Stimulated activated CD4-positive, alpha-beta T cell treated with anti-CD3 and anti-CD28 coated beads, Interleukin-2, amount 100 ng/mL, for 24 hours (primary cell): ENCODE measurements at places on chromosomes 7 and 10.

DNA sequence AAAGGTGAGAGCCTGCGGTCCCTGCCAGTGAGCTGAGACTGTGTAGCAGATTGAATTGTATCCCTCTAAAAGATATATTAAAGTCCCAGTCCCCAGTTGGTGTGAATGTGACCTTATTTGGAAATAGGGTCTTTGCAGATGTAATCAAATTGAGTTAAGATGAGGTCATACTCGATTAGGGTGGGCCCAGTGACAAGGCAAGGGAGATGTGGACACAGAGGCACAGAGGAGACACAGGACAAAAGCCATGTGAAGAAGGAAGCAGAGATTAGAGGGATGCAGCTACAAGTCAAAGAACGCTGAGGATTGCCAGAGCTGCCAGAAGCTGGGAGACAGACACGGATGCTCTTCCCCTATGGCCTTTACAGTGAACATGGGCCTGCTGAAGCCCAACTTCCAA, 104.3 kb downstream of the CLEC2L start:
- no peak for DNase-seq

DNA sequence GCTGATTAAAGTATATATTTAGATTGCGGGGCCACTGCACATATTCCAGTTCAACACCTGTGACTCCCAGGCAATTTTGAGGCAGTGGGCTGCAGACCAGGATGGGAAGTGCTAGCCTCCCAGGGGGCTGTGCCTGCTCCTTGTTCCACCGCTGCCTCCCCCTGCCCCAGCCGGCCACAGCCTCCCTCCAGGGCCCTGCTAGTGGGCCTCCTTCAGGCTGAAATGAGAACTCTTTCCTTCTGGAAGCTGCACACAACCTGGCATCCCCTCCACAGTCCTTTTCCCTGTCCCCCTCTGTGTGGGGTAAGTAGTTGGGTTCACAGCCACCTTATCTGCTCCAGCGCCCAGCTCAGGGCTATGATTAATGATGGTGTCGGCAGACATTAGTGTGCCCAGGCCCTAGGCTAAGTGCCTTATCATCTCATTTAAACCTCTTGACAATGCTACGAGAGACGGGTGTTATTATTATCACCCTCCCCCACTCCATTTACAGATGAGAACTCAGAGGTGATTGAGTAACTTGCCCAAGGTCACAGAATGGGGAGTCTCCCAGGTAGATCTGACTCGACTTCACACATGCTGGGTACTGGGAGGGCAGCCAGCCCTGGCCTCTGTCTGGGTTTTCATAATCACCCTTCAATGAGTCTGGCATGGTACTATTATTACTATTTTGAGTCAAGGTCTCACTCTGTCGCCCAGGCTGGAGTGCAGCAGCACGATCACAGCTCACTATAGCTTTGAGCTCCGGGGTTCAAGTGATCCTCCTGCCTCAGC, 10.8 kb upstream of the SFRP5 start:
- DNase-seq = no peak

DNA sequence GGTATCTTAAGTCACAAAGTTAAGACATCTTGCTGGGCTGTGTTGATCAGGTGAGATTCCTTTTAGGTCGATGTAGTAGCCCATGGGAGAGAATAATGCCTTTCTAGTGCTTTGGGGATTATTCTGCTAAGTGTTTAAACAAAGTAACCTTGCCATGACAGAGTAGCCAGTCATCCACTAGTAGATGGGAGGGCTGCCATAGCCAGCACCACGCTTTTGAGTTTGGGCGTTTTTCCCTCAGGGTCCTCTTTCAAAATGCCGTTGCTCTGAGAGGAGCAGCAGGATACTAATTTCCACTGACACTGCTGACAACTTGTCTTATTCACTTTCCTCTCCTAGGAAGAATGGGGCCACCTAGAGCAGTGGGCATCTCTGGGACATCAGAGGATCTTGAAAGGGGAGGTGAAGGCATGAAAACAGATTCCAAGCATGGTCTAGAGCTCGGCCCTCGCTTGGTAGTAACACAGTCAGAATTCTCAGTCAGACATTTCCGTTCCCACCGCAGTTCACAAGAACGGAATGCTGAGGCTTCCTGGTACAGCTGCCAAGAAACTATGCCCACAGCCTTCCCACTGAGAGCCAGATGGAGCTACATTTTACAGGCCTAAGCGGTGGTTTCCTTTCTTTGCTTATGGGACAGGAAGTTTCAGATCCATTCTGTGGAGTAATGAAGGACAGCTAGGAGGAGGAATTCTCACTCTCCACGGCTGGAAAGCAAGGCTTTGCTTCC, 15.3 kb upstream of the RSU1 start:
- no peak for DNase-seq

- no peak for DNase-seq
Observed at GRCh38 chr10:28180654-28181053, 122.2 kb downstream of the MPP7 start.

- DNase-seq = no peak
Observed at GRCh38 chr7:142598297-142598696, 151.0 kb upstream of the PRSS1 start.

GRCh38 chr10:70321897-70322890, 38.4 kb upstream of the NPFFR1 start:
- DNase-seq = no peak

- DNase-seq = no peak
Observed at GRCh38 chr7:1232623-1233332, at the start of gene UNCX. UNCX (plus strand) TSS chr7:1232872; CDS start chr7:1233018, 146 bp downstream.

DNA sequence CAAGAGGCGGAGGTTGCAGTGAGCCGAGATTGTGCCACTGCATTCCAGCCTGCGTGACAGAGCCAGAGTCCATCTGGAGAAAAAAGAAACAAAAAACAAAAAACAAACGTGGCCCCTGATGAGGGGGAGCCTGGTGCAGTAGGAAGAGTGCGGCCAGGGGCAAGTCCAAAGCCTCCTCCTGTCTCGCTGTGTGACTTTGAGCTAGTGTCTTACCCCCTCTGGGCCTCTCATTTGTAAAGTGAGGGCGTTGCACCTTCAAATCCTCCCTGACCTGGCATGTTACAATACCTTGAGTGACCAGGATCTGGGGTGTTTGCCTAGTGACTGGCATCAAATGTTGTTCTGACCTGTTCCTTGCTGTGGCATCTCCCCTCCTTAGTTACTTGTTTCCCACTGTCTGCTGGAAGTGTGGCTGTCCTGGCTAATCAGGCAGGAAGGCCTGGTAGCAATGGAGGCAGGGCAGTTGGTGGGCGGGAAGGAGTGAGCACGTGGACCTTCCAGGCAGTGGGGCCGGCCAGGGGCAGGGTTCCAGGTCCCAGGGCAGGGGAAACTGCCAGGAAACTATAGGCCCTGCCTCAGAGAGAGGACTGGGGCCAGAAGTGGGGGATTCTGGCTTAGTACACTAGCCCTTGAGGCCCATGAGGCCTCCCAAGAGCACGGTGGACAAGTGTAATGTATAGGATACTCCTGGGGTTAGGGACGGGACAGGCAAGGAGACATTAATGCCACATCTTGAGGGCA, 24.5 kb upstream of the GOLGA7B start:
- DNase-seq = no peak

- no peak for DNase-seq
Observed at GRCh38 chr7:33534833-33535232, 370.5 kb upstream of the BMPER start.

- DNase-seq = no peak
Observed at GRCh38 chr10:124612611-124613498, 131.3 kb downstream of the FAM53B start.

GRCh38 chr7:157853076-157853788, 516.4 kb downstream of the DNAJB6 start:
- no peak for DNase-seq

GRCh38 chr7:150780292-150780691, 19.9 kb downstream of the TMEM176B start:
- DNase-seq = no peak

GRCh38 chr10:122419016-122419415, 35.4 kb upstream of the ARMS2 start:
- no peak for DNase-seq

DNA sequence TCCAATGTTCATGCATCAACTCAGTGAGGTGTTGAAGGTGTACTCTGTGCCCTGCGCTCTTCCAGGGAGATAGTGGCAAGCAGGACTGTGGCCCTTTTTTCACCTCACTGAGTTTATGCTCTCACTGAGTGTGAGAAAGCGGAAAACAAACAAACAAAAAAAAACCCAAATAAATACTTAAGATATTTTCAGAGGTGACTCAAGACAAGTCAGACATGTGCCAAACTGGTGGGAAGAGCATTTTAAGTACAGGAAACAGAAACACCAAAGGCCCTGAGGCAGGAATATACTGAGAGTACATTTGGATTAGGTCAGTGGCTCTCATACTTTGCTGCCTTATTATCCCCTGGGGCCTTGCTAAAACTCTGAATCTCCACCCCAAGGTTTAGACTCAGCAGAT, 111.9 kb upstream of the IGFBP3 start:
- no peak for DNase-seq

- peak; percentile 26 for DNase-seq
Observed at GRCh38 chr7:69739190-69739589, 140.9 kb downstream of the AUTS2 start.

DNA sequence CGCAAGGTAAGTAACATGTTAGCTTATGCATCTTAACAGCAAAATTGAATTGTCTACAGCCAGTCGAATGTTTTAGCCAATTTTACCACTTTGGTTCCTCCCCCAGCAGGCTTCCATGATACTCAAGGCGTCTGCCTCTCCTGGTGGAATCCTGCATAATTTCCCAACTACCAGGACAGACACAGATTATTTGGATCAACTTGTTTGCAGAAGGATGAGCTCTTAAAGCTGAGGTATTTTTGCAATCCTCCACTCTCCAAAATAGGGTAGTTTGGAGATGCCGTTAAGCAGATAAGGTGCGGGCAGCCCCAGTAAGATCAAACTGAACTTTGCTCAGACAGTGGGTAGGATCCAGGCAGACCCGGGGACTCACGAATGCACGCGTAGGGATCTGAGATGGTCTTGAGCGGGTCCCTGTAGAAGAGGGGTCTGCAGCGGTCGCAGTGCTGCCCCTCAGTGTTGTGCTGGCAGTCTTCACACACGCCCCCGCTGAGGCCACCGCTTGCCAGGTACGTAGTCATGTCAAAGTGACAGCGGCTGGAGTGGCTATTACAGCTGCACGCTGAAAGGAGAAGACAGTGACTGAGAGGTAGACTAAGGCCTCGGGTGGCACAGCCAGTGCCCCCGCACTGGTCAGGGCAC, 27.4 kb downstream of the LAMB4 start:
- DNase-seq = no peak

GRCh38 chr10:116720668-116721546, 21.5 kb downstream of the HSPA12A start:
- DNase-seq = no peak

DNA sequence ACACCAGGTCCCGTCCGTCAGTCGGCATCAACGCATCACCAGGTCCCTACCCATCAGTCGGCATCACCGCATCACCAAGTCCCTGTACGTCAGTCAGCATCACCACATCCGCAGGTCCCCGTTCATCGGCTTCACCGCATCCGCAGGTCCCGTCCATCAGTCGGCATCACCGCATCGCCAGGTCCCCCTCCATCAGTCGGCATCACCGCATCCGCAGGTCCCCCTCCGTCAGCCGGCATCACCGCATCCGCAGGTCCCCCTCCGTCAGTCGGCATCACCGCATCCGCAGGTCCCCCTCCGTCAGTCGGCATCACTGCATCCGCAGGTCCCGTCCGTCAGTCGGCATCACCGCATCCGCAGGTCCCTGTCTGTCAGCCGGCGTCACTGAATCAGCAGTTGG, 55.1 kb downstream of the IGF2BP3 start:
- no peak for DNase-seq

GRCh38 chr10:4399556-4399955, 426.5 kb upstream of the AKR1E2 start:
- DNase-seq = no peak

DNA sequence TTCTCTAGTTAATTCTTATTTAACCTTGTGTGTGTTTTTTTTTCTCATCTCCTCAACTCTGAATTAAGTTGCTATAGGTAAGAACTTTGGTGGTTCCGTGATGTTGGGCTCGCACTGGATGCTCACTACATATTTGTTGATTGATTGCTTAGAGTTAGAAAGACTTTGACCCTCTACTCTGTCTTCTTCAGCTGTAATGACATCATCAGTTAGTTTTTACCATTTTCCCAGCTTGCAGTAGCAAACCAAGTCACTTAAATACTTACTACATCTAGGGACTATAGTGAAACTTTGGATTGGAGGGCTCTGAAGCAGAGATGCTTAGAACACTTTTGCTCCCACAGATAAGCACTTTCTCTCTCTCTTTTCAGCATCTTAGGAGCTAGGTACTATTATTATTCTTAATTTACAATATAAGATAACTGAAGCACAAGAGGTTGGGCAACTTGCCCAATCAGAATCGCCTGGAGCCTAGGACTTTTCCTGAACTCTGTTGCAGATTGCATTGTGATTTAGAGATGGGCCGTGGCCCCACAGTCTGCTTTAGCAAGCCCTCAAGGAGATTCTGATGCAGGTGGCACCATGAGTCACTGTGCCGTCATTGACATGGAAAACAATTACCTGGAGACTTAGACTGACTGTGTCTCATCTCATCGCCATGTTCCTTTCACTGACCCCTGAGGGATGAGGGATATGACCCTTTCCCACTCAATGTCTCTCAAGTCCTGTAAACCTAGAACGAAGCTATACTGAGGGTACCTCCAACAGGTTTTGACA, 471.9 kb upstream of the PODXL start:
- no peak for DNase-seq

DNA sequence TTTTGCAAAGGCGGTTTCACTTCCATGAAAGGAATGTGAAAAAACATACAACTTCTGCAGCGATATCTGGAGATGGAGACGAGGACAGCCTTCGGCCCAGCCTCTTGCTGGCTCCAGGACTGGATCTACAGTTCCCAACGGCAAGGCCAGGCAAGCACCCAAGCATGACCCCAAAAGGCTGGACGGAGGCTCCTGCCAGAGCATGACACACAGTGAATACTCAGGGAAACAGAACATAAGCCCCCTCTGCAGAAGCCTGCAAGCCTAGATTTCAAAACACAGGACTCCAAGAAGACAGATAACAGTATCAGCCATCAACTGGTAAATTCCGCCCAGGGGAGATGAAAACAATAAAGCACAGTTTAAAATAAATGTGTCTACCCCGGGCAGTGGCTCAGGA, 3.3 kb upstream of the LRRC27 start:
- no peak for DNase-seq

DNA sequence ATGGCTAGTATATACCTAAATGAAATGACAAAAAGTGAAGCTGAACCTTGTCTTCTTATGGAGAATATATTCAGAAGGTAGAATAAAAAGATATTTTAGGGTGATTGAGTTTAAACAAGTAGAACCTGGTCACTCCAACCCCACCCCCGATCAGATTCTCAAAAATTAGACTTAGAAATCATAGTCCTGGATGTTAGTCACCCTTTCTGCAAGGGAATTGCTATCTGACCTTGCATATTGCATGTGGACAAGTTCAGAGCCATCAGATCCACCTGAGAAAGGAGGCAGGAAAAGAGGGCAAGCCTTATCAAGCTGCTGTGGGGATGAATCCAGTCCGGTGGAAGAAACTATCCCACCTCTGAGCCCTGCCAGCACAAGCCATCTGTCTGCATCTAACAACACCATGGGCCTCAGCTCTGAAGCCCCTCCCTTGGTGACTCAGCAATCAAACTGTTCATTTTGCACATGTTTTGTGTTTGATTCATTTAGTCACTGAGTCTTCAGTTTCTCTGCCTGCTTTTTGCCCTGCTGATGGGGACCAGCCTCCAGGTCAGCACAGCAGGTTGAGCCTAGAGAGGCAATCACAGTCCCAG, 727.3 kb downstream of the AUTS2 start:
- DNase-seq = no peak

- DNase-seq = no peak
Observed at GRCh38 chr10:16896993-16897392, 79.8 kb upstream of the RSU1 start.
